HepG2 (cell line): ENCODE measurements at places on chromosomes 3 and 15. TPM values are rescaled to one million over a fixed set of nuclear protein-coding genes. Genes with fewer than 3 reads are reported as not detected.
A peak's percentile ranks its signal among the peaks of the same experiment; 100 is the strongest.

Gene GOLGA6B
- not detected in 2 replicates for total RNA-seq

Gene TNNC1
- 11.8 and 18.7 TPM in 2 replicates for total RNA-seq

Gene PIK3CB
- total RNA-seq, result 6.6 and 18.6 TPM in 2 replicates

Gene NANOGP8
- 0.25 and 0.27 TPM in 2 replicates for total RNA-seq

Gene TM4SF1
- 226 and 431 TPM in 2 replicates for total RNA-seq

- H3K36me3 ChIP-seq, result no peaks in the 10 kb centered on the region
- H3K27ac ChIP-seq, result peak overlapping the region; percentile 94
- DNase-seq, result peak; percentile 38
- H3K27me3 ChIP-seq, result no peaks in the 10 kb centered on the region
- peak overlapping the region; percentile 83 for H3K4me3 ChIP-seq
- peaks cover 39% of the 10 kb centered on the region for H3K4me1 ChIP-seq
Observed at GRCh38 chr15:40594429-40594836, 384 bp downstream of the KNL1 start.

DNA sequence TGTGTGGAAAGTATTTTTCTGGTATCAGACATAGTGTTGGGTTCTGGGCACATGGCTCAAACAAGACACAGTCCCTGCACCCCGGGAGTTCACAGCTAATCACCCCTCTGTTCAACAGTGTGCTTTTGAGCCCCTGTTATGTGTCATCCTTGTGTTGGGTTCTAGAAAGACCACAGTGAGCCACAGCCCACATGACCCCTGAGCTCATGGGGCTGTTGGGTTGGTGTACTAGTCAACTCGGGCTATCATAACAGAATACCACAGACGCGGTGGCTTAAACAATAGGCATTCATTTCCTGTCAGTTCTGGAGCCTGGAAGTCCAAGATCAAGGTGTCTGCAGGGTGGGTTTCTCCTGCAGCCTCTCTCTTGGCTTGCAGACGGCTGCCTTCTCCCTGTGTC lies 100.0 kb downstream of the DNAJB8 start:
- H3K27me3 ChIP-seq, result no peaks in the 10 kb centered on the region
- H3K36me3 ChIP-seq, result peaks cover 11% of the 10 kb centered on the region
- peaks cover 26% of the 10 kb centered on the region for H3K4me1 ChIP-seq
- H3K27ac ChIP-seq, result no peak overlapping the region

DNA sequence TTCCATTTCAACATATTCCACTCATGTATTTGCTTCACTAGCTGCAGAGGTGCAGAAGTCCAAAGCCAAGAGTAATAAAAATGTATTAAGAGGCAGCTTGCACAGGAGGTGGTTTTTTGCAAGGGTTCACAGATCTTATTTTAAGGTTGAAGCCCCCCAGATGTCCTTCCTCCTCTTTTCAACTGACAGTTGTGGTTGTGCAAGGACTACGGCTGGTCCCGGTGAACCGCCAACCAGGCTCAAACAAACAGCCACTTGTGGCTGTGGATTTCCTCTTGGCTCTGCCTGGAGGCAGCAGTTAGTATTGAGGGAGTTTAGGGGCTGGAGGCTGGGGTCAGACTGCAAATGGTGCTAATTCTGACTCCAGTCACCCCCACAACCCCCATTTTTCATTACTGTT lies 240.7 kb upstream of the TBC1D5 start:
- no peak overlapping the region for H3K4me3 ChIP-seq
- no peaks in the 10 kb centered on the region for H3K4me1 ChIP-seq
- no peaks in the 10 kb centered on the region for H3K36me3 ChIP-seq

DNA sequence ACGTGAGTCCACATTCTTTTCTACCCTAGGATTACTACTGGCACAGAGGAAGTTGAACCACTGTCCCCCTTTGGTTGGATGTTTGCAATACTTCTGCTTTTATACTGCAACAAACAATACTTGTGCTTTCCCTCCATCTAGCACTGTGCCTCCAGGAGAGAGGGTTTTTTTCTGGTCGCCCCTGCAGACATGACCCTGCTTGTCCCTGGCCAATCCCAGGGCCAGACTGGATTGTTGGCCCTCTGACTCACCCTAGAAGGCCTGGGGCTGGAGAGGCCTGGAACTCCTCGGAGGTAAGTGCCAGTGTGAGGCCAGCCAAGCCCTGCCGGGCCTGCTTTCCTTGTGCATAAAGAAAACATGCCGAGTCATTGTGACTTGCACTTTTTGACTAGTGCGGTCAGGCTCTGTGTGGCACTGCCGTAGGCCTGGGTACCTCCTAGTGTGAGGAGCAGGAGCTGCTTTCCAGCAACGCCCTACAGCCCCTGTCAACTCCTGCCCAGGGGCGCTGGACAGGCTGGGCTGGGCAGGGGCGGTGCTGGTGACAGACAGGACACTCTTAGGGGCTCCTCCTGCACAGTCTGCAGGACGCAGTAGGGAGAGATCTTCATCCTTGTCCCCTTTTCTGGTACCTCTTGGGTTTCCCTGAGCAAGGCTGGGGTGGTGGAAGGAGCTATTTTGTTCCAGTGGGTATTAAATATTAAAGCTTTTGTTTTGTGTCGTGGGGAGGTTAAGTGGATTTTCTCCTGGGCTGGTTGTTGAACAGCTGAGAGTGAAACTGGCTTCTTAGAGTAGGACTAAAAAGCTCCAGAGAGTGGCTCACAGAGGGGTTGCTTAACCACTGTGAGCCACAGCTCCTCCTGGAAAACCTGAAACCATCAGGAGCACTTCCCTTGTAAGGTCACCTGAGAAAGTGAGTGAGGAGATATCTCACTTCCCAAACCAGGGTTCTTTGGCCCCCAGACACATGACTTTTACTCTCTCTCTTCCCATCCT lies 14.4 kb upstream of the TKT start:
- peak overlapping the region; percentile 73 for H3K27ac ChIP-seq
- H3K27me3 ChIP-seq, result no peaks in the 10 kb centered on the region
- peak; percentile 97 for DNase-seq
- peaks cover 49% of the 10 kb centered on the region for H3K4me1 ChIP-seq

- peak; percentile 93 for DNase-seq
- peaks cover 2% of the 10 kb centered on the region; the same call in 1 of the 2 replicates for H3K36me3 ChIP-seq
- no peak overlapping the region for H3K4me3 ChIP-seq
- peak overlapping the region; percentile 85 for H3K27ac ChIP-seq
- H3K4me1 ChIP-seq, result peaks cover 54% of the 10 kb centered on the region
Observed at GRCh38 chr3:16332904-16333426, 68.0 kb downstream of the OXNAD1 start.

GRCh38 chr15:68279779-68280753 lies 2.5 kb downstream of the FEM1B start:
- H3K4me3 ChIP-seq, result peak overlapping the region; percentile 92
- no peak overlapping the region for H3K27ac ChIP-seq
- peaks cover 61% of the 10 kb centered on the region for H3K4me1 ChIP-seq
- no peak for DNase-seq
